Activated T-helper 2 cell treated with anti-CD3 and anti-CD28 coated beads, Interferon-gamma antibody, Interleukin-2, Interleukin-4, amounts not matched to agents 10 μg/mL and 5 μg/mL and 100 μg/mL, durations not matched to agents 14 hours and 24 hours and 36 hours (primary cell): ENCODE measurements at places on chromosomes 1 and 21. TPM values are rescaled to one million over a fixed set of nuclear protein-coding genes. Genes with fewer than 3 reads are reported as not detected.

ARTN gene
- total RNA-seq = 0.21 and 0.39 TPM in 2 replicates

DNA sequence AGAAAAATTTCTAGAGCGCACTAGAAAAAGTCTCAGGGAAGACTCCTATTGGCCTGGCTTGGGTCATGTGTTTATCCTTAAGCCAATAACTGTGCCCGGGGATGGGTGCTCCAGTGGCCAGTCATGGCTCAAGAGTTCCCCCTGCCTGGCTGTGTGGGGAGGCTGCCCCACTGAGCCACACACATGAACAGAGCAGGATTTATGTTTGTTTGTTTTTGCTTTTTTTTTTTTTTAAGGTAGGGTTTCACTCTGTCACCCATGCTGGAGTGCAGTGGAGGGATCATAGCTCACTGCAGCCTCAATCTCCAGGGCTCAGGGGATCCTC lies 21.8 kb downstream of the EDN2 start:
- no peak for DNase-seq
- H3K36me3 ChIP-seq = no peaks in the 10 kb centered on the region
- no peak overlapping the region for H3K27ac ChIP-seq
- peaks cover 2% of the 10 kb centered on the region for H3K27me3 ChIP-seq

DNA sequence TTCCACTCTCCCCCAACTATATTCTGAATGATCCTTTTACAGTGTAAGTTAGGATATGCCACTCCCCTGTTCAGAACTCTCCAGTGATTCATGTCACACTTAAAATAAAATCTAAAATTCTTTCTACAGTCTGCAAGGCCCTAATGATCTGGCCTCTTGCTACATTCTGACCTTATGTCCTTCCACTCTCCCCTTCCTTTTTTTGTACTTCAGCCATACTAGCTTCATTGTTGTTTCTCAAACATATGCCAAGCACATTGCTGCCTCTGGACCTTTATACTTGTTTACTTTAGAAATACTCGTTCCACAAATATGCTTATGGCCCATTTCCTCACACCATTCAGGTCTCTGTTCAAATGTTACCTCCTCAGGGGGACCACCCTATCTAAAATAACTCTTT lies 14.8 kb upstream of the PSMA5 start:
- no peak for DNase-seq
- H3K36me3 ChIP-seq = no peaks in the 10 kb centered on the region
- peaks cover 8% of the 10 kb centered on the region for H3K27me3 ChIP-seq
- H3K4me1 ChIP-seq = no peaks in the 10 kb centered on the region

NEGR1 gene
- total RNA-seq = not detected in 2 replicates

- no peak overlapping the region for H3K4me3 ChIP-seq
- H3K27ac ChIP-seq = no peak overlapping the region
- no peaks in the 10 kb centered on the region for H3K4me1 ChIP-seq
Observed at GRCh38 chr1:201088395-201088794, 23.8 kb downstream of the CACNA1S start.

- H3K36me3 ChIP-seq = no peaks in the 10 kb centered on the region
- H3K27me3 ChIP-seq = peaks cover 32% of the 10 kb centered on the region
- H3K27ac ChIP-seq = no peak overlapping the region
- peaks cover 34% of the 10 kb centered on the region for H3K4me1 ChIP-seq
- DNase-seq = no peak
Observed at GRCh38 chr1:205226868-205227583, 720 bp upstream of the TMCC2 start.

- no peak overlapping the region for H3K4me3 ChIP-seq
- DNase-seq = no peak
- H3K27me3 ChIP-seq = peaks cover 17% of the 10 kb centered on the region
- H3K4me1 ChIP-seq = no peaks in the 10 kb centered on the region
- no peak overlapping the region for H3K27ac ChIP-seq
- no peaks in the 10 kb centered on the region for H3K36me3 ChIP-seq
Observed at GRCh38 chr1:161285521-161285920, 24.2 kb downstream of the MPZ start.

ZNF697 gene
- 12.6 and 13.0 TPM in 2 replicates for total RNA-seq

- no peaks in the 10 kb centered on the region for H3K36me3 ChIP-seq
- H3K27ac ChIP-seq = no peak overlapping the region
- H3K27me3 ChIP-seq = no peaks in the 10 kb centered on the region
- no peaks in the 10 kb centered on the region for H3K4me1 ChIP-seq
- no peak overlapping the region for H3K4me3 ChIP-seq
Observed at GRCh38 chr1:223344491-223344890, 19.5 kb downstream of the SUSD4 start.

GJC2 gene
- 0.52 and 0.55 TPM in 2 replicates for total RNA-seq
